ENCODE measurements at places on chromosomes 16 and 17. TPM values are rescaled to one million over a fixed set of nuclear protein-coding genes. Genes with fewer than 3 reads are reported as not detected.

DNA sequence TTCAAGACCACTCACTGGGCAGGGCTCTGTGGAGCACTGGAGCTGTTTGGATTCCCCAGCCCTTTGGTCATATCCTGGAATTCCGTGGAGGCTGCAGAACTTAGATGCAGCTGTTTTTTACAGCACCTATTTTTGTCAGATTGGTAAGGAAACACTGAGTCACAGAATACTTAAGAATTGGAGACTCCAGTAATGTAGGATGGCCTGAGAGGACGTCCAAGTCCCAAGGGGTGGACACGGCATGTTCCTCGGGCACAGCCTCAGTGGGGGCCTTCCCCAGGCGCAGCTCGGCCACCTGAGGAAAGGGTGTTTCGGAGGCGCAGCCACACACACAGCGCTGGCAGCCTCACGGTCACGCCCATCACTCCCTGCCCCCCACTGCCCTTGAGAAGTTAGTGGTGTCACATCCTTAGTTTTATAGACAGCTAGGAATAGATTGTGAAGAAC is 14.8 kb downstream of the PLD6 start:
- no peak for DNase-seq

Gene NOTUM
- 1.1 TPM for total RNA-seq

DNA sequence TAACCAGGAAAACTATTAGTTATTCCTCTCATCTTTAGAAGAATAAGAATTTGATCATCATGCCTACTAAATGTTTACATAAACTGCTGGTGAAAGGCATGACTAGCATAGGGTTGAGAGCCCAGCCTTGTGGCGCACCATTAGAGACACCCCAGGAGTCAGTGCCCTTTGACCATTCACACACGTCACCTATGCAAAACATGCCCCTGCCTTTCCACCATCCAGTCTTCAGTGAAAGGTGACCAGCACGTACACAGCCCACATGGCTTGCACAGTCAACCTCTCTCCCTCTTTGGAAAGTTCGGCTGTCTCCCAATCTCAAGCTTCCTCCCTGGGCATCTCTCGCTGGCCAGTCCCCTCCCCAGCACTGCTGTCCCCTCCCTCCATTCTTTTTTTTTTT is 150.3 kb downstream of the ENGASE start:
- DNase-seq = no peak

Gene RNF157
- total RNA-seq = 14.9 TPM

DNA sequence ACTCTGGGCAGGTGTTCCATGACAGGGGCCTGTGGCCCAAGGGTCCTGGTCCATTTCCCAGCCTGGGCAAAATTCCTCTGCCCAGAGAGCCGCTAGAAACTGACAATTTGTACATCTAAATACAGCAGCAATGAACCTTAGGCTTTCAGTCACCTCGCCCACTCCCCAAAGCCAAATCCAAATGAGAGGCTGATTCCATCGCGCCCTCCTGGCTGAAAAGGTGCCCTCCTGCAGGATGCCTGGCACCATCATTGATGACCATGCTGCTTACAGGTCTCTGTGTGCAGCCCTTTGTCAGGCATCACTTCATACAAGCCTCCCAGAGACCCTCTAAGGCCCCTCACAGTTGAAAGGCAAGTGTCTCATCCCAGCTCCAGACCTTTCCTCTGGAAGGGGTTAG is 114.7 kb downstream of the C16orf78 start:
- DNase-seq = no peak

DNA sequence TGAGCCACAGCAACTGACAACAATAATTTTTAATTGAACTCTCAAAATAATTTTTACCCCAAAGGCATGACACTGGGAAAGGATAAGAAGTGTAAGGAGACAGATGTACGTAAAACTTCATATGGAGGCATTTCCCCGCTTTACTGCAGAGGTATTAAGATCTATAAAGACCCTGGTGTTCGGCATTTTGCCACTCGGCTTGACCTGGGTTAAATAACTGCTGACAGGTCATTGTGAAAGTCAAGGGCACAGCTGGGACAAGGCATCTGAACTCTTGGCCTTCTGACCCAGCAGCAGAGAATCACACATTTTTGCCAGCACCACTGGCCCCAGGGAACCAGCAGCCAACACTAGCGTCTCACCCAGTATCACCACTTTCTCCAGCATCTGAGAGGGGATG is 372.1 kb downstream of the SOX9 start:
- no peak for DNase-seq

GRCh38 chr17:17146786-17147406 is 59.2 kb downstream of the PLD6 start:
- no peak for DNase-seq

- DNase-seq = no peak
These were observed 500.7 kb upstream of the HSBP1 start for GRCh38 chr16:83306961-83307593.

All from H1 (cell line).